ENCODE measurements at places on chromosomes 1 and 21.

- no peak for DNase-seq
Observed at GRCh38 chr21:39006571-39007311, 176.5 kb downstream of the PSMG1 start.

GRCh38 chr1:187696073-187696472 is 867.3 kb downstream of the PLA2G4A start:
- DNase-seq: no peak

DNA sequence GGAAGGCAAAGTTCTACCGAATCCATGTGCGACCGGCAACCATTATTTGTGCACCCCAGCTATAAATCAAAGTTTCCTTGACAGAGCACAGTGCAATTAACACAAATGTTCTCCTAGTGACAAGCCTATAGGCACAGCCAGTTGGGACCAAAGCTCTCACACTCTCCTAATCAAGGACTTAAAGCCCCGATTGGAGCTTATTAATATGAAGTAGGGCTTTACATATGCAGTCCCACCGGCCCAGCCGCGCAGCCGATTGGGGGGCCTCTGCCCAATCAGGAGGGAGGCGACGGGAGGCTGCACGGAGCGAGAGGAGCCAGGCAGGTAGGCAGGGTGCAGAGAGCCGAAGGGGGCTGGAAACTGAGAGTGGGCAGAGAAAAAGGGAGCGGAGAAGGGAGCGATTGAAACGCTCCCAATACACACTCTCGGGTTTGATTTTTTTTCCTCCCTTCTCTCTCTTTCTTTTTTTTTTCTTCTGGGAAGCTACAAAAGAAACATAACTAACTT is at the start of gene ESRRG:
ESRRG (minus strand) TSS at position 156 of the 507 bp plus-strand sequence; CDS start at position 26, 130 bp downstream.
- no peak for DNase-seq

DNA sequence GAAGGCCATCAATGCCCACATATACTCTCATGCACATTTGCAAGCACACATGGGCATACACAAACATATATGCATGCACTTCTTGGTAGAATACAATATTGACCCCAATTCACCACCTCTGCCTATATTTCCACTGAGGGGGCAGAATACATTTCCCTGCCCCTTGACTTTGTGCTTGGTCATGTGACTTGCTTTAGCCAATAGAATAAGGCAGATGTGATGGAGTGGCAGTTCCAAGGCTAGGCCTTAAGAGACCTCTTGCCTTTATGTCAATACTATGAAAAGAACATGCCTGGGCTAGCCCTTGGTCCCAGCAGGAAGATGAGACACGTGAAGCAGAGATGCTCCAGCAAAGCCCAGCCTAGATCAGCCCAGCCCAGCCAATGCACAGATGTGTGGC is 66.0 kb upstream of the GRIK3 start:
- no peak for DNase-seq

DNA sequence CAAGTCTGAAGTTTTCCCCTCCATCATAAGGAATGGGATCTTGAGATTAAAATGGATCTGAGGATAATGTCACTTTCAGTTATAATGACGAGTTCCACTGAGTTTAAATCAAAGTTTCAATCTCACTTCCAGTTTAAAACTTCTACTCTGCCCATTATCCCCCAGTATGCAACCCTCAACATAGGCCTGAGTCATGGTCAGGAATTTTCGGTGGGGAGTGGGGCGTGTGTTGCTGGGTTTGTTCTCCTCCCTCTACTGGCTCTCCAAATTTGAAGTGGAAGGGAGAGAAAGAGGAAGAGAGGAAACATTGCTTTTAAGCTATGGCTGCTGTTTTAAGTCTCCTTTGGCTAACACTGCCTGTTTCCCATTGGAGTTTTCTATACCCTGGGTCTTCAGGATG is 152.9 kb downstream of the TM2D1 start:
- DNase-seq: no peak

- no peak for DNase-seq
Observed at GRCh38 chr1:32357614-32358013, 4.7 kb downstream of the FAM229A start.

- DNase-seq: no peak
Observed at GRCh38 chr1:158121604-158122254, 59.0 kb upstream of the CD1D start.

DNA sequence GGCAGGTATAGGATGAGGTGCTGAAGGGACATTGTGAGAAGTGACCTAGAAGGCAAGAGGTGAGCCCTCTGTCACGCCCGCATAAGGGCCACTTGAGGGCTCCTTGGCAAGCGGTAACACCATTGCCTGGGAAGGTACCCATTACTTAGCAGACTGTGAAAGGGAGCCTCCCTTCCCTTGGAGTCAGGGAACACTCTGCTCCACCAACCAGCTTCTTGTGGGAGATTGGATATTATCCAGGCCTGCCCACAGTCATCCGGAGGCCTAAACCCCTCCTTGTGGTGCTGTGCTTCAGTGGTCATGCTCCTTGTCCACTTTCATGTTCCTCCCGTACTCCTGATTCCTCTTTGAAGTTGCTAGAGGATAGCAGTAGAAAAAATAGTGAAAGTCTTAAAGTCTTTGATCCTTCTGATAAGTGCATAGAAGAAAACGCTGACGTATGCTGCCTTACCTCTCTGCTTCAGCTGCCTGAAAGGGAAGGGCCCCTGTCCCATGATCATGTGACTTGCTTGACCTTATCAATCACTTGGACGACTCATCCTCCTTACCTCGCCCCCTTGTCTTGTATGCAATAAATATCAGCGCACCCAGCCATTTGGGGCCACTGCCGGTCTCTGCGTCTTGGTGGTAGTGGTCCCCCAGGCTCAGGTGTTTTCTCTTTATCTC is 16.0 kb downstream of the RBBP4 start:
- no peak for DNase-seq

GRCh38 chr1:16191309-16191708 is 21.1 kb downstream of the ARHGEF19 start:
- DNase-seq: no peak

DNA sequence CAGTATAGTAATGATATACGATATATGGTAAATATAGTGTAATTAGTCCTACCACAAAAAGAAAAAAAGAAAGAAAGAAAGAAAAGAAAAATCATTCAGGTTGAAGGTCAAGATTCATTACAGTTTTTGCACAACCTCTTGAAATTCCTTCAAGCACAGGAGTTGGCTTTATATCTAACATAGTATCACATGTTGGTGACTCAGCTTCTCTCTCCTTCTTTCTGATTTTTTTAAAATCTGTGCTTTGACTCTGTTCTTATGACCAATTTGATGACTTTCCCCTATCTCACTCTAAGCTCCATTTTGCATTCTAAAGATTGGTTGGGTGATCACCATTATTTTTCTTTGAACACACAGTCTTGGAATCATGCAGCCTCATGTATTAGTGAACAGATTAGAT is 148.2 kb upstream of the COL11A1 start:
- DNase-seq: no peak

DNA sequence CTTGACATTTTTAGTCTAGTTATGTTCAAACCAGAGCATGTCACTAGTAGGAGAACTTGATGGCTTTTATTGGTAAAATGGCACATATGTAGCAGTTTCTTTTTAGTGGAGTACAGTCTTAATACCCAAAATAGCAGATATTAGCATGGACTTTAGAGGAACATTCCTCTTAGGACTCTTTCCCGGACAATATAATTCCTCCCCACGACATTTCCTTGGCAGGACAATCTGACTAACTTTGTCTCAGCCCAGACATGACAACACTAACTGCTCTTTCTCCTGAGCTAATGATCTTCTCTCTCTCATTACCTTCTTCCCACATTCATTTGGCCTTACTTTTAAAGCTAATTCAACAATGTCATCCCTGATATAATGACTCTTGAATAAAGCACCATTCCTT is 62.5 kb downstream of the ADAMTS1 start:
- no peak for DNase-seq

DNA sequence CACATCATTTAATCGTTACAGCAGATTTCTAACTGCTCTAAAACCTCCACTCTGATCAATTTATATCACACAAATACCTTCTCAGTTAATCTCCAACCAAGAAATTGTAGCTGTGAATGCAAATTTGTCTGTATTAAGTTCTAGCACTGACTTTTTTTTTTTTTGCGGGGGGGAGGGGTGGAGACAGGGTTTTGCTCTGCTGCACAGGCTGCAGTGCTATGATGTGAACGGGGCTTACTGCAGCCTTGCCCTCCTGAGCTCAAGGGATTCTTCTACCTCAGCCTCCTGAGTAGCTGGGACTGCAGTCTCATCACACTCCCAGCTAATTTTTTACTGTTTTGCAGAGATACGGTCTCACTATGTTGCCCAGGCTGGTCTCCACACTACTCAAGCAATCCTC is 163.6 kb downstream of the RERE start:
- no peak for DNase-seq

- DNase-seq: no peak
Observed at GRCh38 chr1:200794506-200795065, 55.9 kb downstream of the CAMSAP2 start.

DNA sequence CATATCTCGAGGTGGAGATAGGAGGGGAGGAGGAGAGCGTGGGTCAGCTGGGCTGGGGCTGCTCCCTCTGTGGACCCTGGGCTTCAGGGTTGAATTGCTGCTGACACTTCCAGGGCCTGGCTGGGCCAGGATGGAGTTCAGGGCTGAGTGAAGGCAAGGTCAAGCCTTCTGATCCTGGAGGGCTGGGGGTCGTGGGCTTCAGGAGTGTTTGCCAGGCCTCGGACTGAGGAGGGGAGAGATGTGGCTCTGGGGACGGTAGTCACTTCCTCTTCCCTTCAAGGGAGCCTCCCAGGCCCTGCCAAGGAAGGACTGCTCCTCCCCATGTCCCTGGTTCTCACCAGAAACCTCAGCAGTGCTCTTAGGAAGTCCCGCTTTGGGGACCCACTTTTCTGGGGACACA is 12.1 kb upstream of the FAM131C start:
- DNase-seq: no peak

DNA sequence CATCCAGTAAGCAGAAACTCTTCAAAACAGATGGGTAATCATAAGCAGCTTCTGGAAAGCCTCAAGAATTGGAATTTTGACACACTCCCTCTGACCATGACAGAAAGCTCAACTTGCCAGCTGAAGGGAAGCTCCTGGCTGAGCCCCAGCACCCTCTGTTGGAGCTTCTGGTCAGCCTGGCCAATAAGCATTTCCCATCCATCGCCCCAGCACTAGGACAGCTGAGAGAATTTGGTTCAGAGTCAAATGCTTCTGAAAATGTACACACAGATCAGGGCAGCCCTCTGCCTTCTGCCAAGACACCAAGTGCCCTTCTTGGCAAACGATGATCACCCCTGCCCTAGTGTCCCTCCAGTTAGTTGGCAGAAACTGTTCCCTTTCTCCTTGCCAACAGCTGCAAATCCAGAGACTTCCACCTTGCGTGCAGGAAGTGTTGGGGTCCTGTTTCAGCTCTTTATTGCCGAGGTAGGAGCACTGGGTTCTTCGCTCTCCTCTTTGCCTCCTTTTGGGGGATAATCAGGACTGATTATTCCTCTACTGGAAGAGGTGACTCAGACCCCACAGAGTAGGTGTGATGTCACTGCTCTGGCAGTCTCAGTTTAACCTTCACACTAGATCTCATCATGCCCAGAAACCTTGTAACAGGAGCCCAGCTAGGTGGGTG is 11.9 kb downstream of the PIGV start:
- no peak for DNase-seq

- DNase-seq: no peak
Observed at GRCh38 chr21:37214952-37215351, 52.2 kb downstream of the VPS26C start.

DNA sequence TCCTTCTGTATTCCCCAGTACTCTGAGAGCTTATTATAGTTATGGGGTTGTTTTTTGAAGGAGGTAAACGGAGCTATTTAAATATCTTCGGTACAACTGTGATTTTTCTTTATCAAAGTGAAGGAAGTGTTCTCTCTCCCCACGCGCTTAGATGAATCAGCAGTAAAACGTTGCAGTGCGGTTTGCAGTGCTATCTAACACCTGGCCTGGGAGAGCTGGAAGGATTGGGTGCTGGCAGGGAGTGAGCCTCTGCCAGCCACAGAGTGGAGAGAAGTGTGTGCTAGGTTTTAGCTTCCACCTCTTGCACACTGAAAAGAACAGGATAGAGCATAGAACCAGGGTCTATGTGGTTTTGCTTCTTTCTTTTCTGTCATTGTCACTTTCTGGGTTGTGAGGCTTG is 165.9 kb downstream of the SDCCAG8 start:
- no peak for DNase-seq

GRCh38 chr1:50775740-50776139 is 184.3 kb downstream of the FAF1 start:
- DNase-seq: no peak

- DNase-seq: no peak
Observed at GRCh38 chr21:14483296-14483695, 62.8 kb downstream of the SAMSN1 start.

- no peak for DNase-seq
Observed at GRCh38 chr1:234154320-234155251, 218.7 kb upstream of the COA6 start.

GRCh38 chr1:166053395-166053794 is 113.4 kb downstream of the FAM78B start:
- DNase-seq: no peak

DNA sequence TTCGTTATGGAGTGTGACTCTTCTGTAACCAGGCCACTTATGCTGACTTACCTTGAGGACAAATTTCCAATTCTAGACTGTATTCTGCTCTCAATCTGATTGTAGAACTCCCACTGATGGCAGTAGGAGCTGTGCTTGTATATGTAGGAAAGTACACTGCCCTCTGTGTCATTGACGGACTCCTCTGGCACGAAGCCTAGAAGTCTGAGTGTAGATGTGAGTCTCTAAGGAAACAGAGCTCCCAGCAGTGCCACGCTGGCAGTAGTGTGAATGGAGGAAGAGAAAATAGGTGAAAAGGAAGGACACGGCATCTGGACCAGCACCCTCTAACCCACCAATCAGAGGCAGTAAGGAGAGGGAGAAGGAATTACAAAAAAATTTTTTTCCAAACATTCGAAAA is 130.4 kb upstream of the ADGRL2 start:
- DNase-seq: no peak

GRCh38 chr1:89880679-89881078 is 59.8 kb downstream of the LRRC8D start:
- DNase-seq: no peak

- no peak for DNase-seq
Observed at GRCh38 chr21:41631564-41632461, 123.9 kb upstream of the TMPRSS2 start.

GRCh38 chr21:44255511-44255981 is 6.2 kb downstream of the DNMT3L start:
- no peak for DNase-seq

DNA sequence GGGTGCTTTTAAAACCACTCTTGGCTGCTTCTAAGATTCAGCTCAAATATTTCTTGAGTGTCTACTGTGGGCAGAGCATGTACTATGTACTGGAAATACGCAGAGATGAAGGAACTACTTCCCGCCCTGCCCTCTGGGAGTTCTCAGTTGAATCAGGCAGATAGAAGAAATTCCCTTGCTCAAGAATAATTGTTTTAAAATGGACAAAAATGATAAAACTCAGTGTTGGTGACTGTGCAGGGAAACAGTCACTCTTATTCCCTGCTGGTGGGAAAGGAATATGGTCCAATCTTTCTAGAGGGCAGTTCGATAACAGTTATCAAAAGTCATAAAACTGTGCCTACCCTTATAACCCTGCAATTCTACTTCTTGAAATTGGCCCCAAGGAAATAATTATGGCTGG is 16.9 kb upstream of the GRHL3 start:
- no peak for DNase-seq

Measured in activated B cell treated with CpG ODN at 0.5 μM for 24 hours (primary cell).